Upper lobe of left lung (tissue), 6 donors: ENCODE measurements at places on chromosomes 3 and 15. TPM values are rescaled to one million over a fixed set of nuclear protein-coding genes. Genes with fewer than 3 reads are reported as not detected.

- DNase-seq, result peak; percentile 88
Observed at GRCh38 chr15:68431037-68431791, 749 bp downstream of the ITGA11 start.

GRCh38 chr3:194219826-194220410 lies 84.0 kb downstream of the HES1 start:
- no peak for DNase-seq

GRCh38 chr3:192850451-192850981 lies 67.1 kb downstream of the MB21D2 start:
- peak; percentile 23 for DNase-seq

DNA sequence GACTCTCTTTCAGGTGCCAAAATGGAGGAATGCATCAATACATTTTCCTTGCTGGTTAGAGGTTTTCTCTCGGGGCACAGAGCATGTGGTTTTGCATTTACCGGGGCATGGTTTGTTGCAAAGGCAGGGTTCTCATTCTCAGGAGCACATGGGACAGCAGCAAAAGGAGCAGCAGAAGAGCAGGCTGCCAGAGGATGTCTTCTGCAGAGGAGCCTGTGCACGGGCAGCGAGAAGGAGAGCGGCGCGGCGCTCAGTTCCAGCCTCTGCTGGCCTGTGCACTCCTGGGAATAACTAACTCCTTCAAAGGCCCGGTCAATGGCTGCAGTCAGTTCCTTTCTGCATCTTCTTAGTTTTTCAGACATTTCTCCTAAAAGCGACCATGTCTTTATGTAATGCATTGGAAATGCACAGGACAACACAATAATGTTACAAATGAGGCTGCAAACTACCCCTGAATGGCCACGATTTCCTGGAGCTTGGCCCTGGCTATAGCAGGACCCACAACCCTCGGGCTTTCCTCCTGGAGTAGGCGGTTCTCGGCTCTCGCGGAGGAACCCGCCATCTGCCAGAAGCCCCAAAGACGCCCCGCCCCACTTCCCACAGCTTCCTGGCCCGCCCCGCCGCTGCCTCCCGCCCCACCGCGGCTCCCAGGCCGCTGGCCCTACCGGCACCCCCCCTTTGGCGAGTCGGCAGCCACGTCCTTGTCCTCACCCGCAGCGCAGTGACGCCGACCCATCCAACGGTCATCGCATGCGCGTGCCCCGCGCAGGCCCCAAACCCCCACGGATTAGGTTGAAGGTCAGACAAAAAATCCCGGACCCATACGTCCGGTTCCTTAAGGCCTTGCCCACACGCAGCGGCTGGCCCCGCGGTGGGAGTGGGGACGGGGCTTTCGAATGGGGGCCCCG lies at the start of gene C3orf62:
C3orf62 (minus strand) TSS at position 758 of the 908 bp plus-strand sequence; CDS start at position 398, 360 bp downstream.
- peak; percentile 96 for DNase-seq

- DNase-seq, result no peak
Observed at GRCh38 chr15:49247556-49248110, 77.6 kb downstream of the GALK2 start.

DNA sequence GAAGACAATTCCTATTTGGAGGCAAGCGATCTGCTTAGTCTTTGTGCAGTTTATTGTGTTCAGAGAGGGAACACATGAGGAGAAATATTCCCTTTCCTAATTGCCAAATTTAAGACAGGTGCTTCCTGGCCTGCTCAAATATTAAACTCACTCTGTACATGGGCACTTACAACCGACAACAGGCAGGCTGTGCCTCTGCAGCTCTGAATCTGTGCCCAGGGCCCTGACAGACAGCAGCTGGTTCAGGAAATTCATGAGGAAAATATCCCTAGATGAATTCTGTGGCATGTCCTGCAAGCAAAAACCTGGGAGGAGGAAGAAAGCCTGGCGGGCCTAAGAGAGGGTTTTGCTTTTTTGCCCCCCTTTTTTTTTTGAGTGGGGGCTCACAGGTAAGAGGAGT lies 169.3 kb upstream of the TRIM42 start:
- no peak for DNase-seq

- no peak for DNase-seq
Observed at GRCh38 chr3:139953131-139953910, 18.3 kb downstream of the CLSTN2 start.

GRCh38 chr3:159923956-159924355 lies 64.7 kb upstream of the IL12A start:
- no peak for DNase-seq

- DNase-seq, result no peak
Observed at GRCh38 chr3:79846148-79846933, 78.5 kb upstream of the ROBO1 start.

DNA sequence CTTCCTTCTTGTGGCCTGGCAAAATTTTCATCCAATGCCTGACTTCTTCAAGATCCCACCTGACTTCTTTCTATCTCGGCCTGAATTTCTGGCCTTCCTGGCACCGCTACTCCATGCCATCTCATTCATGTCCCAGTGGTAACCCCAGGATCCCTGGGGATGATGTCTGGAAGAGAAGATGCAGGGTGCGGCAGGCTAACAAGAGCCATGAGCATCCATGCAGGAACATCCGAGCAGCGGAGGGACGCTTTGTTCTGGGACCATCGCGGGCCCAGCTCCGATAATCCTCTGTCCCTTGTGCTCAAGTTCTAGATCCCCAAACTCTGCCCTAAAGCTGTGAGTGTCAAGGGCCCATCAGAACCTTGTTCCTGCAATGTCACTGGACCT lies 10.9 kb downstream of the MYL3 start:
- no peak for DNase-seq

GRCh38 chr3:147038481-147038880 lies 367.9 kb downstream of the ZIC4 start:
- no peak for DNase-seq

DNA sequence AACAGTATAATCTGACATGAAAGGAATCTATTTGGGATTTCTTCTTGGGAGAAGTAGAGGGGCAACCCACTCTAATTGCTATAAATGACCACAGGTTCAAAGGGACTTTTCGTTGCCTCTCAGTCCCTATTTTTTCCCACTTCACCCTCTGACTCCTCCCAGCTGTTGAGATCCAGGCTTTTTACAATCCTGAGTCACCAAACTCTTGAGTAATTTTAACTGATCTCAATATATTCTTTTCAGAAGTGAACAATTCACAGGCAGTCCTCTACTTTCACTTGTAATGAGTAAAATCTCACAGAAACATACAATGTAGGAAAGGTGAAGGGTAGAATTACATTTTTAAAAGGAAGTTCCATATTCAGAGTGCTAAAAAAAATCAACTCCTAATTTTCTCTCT lies 44.6 kb downstream of the EIF4E3 start:
- DNase-seq, result no peak

- no peak for DNase-seq
Observed at GRCh38 chr3:50287262-50287661, 5.0 kb downstream of the IFRD2 start.

The P2RY12 gene
- total RNA-seq, result not detected

The PSTPIP1 gene
- 7.0 TPM for total RNA-seq

The TMOD2 gene
- 13.8 TPM for total RNA-seq

The FAM162A gene
- 29.0 TPM for total RNA-seq

The TRA2B gene
- total RNA-seq, result 148 TPM

The SLC28A2 gene
- total RNA-seq, result 0.20 TPM

The COX5A gene
- 50.9 TPM for total RNA-seq
